ENCODE measurements at places on chromosomes 7 and 10.
A peak's percentile ranks its signal among the peaks of the same experiment; 100 is the strongest.

DNA sequence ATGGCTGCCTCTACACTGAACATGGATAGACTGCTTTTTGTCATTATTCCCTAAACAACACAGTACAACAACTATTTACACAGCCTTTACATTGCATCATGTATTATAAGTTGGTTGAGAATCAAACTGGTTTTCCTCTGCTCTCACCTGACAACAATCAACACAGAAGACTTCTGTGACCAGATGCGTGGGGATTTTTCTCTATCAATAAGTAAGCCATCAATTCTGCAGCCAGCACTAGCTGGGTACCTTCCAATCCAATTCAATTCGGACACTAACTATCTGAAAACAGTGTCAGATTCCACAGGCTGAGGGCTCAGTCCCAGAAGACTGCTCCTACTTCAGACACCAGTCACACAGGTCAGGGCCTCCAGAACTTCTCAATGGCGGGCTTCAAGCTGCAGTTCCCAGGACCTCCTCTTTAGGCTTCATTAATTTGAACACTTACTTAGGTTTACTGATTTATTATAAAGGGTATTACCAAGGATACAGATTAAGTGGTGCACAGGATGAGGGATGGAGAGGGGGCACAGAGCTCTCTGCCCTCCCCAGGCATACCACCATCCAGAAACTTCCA is 36.4 kb upstream of the ASL start:
- DNase-seq = no peak

- DNase-seq = no peak
Observed at GRCh38 chr10:71805776-71806703, 32.7 kb upstream of the VSIR start.

DNA sequence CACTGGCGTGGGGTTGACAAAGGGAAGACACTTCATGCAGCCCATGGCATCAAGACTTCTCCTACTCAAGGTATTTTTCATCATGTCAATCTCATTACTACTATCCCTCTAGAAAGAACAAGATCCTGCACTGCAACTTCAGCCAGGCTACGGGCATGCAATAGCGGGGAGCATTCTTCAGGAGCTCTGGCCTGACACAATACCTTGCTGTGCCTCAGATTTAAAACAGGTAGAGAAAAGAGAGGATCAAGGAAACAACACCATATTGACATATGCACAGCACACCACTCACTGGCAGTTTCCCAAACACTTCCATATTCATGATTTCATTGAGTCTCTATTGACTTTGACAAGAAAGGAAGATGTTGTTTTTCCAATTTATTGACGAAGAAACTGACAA is 51.5 kb downstream of the DOCK4 start:
- no peak for DNase-seq

DNA sequence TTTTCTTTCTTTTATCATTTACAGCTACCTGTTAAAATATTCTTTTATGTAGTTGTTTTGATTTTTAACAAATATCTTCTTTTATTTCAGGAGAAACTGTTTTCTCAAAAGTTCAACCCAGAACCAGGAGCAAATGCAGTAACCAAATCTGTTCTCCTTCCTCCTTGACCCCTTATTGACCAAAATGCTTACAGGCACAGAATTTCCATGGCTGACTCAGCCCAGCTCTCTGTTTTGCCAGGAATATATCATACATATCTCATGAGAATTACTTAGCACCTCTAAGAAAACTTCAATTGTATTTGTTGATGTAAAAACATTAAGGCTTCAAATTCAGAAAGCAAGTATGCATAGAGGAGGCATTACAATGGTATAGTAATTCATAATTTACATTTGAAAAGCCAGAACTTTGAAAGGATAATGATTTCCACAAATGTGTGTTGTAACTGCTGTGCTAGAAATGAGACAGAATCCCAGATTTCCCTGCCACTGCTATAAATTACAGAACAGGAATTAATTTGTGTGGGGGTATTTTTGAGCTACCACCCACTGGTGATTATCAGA is 2.2 kb downstream of the GSAP start:
- DNase-seq = peak; percentile 61

DNA sequence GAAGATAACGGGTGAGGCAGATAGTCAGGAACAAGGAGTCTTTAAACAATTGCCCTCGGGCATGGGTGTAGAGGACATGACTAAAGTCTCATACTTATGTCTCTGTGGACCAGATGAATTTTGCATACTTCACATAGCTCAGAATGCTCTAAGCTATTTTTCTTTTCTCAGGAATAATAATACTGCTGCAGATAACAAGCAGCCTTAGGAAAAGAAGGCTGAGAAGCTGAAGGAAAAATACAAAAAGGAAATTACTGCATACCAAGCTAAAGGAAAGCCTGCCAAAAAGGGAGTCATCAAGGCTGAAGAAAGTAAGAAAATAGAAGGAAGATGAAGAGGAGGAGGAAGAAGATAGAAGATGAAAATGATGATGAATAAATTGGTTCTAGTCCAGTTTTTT is 13.4 kb upstream of the ERCC6 start:
- DNase-seq = peak; percentile 99

DNA sequence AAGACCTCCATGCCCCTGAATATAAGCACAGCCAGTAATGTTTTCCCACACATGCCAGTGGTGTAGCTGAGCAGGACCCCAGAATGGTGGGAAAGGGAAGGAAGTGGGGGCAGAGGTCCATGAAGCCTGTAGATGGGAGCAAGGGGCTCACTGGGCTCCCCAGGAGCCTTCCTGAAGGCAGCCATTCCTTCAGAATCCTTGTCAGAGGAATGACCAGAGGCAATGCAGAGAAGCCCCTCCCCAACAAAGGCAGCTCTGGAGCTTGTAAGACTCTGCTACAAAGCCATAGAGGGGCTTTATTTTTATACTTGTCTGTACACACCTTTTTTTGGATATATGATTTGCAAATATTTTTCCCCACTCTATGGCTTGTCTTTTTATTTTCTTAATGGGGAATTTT is 165.0 kb upstream of the TCF7L2 start:
- DNase-seq = no peak

DNA sequence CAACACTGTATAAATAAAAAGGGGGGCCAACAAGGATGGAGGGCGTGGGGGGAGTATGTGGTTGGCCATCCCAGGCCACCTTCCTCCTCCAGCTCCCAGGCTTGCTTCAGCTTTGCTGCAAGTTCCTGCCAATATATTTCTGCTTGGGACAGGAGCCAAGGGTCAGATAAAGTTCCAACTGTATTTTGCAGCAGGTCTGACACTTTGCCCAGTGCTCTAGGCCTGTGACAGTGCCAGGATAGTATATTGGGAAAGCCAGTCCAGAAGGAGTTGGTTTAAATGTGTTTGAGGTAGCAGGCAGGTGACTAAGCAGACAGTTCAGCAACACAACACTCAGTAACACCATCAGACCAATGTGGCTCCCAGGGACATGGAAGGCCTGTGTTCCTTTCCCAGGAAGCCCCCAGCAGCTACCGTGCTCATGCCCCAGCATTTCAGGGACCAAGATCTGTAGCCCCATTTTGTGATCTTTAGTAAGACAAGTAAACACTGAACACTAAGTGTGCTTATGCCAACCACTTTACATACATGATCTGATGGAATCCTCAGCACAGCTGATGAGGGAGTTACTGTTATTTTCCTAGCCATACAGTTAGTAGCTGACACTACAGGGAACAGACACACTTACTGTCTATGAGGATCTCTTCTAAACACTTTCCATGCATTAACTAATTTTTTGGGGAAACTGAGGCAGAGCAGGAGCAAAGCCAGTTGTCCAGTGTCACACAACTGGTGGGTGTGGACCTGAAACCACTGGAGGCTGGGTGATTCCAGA is 38.9 kb downstream of the DNAJB12 start:
- DNase-seq = no peak

DNA sequence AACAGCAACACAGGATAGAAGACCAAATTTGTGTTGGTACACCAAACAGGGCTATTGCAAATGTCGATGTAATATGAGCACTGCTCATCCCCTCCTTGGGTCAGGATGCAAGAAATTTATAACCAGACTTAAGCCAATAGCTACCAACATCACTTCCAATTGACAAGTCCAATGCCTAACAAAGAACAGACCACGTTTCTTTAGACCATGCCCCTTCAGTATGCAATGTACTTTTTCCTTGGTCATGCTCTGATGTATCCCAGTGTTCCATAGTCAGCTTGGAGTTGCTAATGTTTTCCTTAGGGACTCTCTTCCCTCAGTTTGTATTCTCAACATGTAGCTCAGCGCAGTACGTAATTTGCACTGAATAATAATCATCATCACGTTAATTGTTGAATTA is 7.8 kb downstream of the CACNA2D1 start:
- no peak for DNase-seq

- peak; percentile 73 for DNase-seq
Observed at GRCh38 chr7:65448816-65449504, 75.3 kb downstream of the ZNF92 start.

- no peak for DNase-seq
Observed at GRCh38 chr7:44373418-44373740, 48.0 kb upstream of the CAMK2B start.
